Cardiac septum (tissue), 1 donor: ENCODE measurements at places on chromosomes 2 and 18.
A peak's percentile ranks its signal among the peaks of the same experiment; 100 is the strongest.

GRCh38 chr18:3130344-3130743, 89.4 kb downstream of the MYOM1 start:
- DNase-seq = no peak

DNA sequence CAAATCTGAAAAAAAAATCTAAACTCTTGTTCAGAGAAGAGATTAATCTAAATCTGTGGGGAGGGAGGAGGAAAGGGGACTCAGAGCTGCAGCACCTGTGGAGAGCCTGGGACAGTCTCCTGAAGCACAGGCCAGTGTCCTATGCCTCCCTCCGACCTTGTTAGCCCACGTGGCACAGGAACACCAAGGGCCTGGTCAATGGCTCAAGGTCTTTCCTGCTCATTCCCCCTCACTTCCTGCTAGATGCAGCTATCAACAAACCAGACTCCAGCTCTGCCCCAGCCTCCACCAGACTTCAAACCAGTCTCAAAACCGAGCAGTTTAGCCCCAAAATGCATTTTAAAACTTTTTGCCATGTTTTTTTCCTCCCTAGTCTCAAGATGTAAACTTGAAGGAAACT, 20.1 kb upstream of the SULT1C3 start:
- no peak for DNase-seq

GRCh38 chr2:224847381-224847780, 131.2 kb upstream of the CCDC195 start:
- no peak for DNase-seq

DNA sequence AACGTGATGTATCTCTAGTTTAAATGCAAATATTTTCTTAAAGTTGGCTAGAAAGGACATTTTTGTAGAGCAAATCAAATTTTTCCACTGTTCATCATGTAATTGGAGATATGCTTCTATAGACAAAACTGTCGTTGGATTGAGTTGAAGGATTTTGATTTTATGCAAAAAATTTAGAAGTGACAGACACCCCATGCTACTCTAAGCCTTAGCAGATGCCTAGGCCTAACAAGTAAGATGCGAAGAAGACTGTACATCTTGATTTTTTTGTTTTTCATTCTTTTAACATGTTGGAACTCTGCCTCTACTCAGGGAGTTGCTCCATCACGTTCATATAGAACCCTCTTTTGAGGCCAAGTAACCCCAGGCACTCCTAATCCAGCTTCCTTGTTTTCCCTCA, 331.0 kb downstream of the PARD3B start:
- no peak for DNase-seq

GRCh38 chr2:239716536-239717318, 308.4 kb downstream of the NDUFA10 start:
- peak; percentile 49 for DNase-seq

GRCh38 chr2:106996171-106996769, 110.3 kb upstream of the ST6GAL2 start:
- no peak for DNase-seq

DNA sequence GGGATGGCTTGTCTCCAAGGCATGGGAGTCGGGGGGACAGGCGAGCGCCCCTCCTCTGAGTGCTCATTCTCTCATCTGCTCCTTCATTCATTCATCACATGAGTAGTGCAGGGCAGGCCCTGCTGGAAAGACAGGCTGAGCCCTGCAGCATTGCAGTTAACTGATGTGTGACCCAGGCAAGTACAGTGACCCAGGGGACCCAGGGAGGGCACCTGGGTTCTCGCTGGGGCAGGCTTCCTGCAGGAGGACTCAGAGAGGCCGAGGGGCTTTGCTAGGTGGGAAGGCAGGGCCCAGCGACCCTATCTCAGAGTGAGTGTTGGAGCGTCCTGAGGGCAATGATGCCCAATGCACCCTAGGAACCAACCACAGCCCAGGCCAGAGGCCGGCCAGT, 30.6 kb downstream of the HJURP start:
- peak; percentile 68 for DNase-seq

DNA sequence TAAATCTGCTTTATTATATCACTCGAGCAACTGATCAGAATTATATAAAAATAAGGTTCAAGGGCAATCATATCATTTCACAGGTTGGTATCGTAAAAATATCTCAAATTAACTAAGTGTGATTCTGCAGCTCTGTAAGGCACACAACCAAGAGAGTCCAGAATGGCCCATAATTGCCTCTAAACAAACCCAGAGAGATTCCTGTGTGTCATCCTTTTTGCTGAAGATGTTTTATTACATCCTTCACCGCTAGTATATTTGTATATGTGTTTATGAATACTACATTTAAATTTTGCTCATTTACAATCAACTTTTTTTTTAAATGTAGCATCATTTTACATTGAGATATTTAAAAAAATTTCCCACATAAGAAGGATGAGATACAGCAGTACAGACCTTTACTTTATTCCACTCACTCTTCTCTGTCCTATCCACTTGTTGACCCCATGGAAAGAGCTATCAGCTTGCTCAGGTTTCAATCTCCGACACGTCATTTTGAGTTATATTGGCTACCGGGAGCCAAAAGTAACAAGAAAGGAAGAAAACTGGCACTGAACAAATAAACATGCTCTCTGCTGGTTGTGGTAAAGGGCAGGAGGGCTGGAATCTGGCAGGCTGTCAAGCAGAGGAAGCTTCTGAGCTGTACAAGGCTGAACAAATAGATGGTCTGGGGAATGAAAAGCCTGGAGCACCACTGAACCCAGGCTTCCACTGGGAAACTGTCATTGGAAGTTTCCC, 23.1 kb downstream of the PLA2R1 start:
- no peak for DNase-seq
